Adipocyte (in vitro differentiated cells): ENCODE measurements at places on chromosomes 12 and 14.

DNA sequence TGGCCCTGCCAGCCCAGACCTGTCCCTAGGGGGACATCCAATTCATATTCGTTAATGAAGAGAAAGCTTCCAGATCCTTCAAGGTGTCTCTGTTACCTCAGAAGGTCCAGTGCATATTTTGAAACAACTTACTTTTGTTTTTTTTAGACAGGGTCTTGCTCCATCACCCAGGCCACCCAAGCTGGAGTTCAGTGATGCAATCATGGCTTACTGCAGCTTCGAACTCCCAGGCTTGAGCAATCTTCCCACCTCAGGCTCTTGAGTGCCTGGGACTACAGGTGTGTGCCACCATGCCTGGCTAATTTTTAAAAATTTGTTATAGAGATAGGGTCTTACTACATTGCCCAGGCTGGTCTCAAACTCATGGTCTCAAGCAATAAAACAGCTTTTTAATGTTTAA, 48.4 kb downstream of the B4GALNT3 start:
- DNase-seq, result no peak

GRCh38 chr12:22625762-22626294, 857 bp downstream of the ETNK1 start:
- DNase-seq, result peak; percentile 65

GRCh38 chr12:94707892-94708291, 57.5 kb upstream of the TMCC3 start:
- no peak for DNase-seq

GRCh38 chr14:103284574-103285467, 49.2 kb upstream of the EIF5 start:
- no peak for DNase-seq

DNA sequence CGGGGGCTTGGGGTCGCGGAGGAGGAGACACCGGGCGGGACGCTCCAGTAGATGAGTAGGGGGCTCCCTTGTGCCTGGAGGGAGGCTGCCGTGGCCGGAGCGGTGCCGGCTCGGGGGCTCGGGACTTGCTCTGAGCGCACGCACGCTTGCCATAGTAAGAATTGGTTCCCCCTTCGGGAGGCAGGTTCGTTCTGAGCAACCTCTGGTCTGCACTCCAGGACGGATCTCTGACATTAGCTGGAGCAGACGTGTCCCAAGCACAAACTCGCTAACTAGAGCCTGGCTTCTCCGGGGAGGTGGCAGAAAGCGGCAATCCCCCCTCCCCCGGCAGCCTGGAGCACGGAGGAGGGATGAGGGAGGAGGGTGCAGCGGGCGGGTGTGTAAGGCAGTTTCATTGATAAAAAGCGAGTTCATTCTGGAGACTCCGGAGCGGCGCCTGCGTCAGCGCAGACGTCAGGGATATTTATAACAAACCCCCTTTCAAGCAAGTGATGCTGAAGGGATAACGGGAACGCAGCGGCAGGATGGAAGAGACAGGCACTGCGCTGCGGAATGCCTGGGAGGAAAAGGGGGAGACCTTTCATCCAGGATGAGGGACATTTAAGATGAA, 630 bp downstream of the FOS start:
- peak; percentile 70 for DNase-seq

DNA sequence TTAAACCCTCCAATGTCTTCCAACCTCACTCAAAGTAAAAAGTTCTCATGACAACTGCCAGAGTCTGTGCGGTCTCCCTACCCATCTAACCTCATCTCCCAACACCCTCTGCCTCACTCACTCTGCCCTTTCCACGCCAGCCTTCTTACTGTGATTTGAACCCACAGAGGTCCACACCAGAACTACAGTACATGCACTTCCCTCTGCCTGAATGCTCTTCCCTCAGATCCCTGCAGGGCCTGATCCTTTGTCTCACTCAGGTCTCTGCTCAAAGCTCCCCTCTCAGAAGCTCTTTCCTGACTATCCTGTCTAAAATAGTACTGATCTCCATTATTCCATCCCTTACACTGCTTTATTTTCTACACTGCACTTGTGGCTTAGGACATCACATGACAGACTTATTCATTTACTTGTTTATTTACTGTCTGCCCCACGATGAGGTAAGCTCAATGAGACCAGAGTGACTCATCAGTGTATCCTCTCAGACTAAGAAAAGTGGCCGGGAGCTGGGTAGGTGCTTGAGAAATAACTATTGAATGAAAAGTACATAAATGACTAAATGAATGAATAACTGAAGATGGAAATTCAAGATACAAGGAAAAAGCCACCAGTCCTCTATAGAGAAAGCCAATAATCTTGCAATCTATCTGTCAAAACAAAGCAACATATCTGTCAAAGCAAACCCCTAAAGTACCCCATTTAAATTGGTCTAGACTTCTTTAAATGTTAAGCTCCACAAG, 17.1 kb downstream of the POMT2 start:
- peak; percentile 97 for DNase-seq

GRCh38 chr12:94571556-94571955, 78.8 kb downstream of the TMCC3 start:
- DNase-seq, result no peak

- no peak for DNase-seq
Measured at GRCh38 chr14:99407416-99407815, 73.2 kb downstream of the SETD3 start.
